ENCODE measurements at places on chromosomes 2 and 18. TPM values are rescaled to one million over a fixed set of nuclear protein-coding genes. Genes with fewer than 3 reads are reported as not detected.

- no peak for DNase-seq
These were observed 82.5 kb upstream of the GAREM1 start for GRCh38 chr18:32553174-32553573.

DNA sequence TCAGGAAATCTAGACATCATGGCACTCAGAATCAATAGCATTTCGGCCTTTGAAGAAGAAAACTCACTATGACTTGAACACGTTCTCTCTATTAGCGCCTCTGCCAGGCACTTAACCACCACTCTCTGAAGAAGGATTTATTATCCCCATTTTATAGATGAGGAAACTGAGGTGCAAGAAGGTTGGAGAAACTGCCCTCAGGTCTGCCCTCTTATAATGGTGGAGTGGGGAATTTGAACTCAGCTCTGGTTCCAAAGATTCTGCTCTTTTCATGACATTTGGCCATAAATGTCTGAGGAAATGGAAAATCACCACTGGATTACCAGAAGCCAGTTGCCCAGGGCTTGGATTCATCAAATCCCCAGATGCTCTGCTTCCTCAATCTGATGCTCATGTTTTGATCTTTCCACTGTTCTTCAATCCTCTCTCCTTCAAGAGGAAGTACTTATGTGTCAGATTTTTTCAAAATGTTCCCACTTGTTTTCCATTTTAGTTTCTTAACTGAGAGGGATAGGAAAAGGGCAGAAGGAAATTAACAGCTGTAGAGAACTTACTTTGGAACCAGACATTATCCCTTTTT, 68.1 kb downstream of the ANTXR1 start:
- no peak for DNase-seq

- peak; percentile 66 for DNase-seq
These were observed 194.1 kb downstream of the CLIP4 start for GRCh38 chr2:29309090-29310029.

GRCh38 chr2:129923265-129924091, 56.0 kb upstream of the RAB6C start:
- peak; percentile 61 for DNase-seq

DNA sequence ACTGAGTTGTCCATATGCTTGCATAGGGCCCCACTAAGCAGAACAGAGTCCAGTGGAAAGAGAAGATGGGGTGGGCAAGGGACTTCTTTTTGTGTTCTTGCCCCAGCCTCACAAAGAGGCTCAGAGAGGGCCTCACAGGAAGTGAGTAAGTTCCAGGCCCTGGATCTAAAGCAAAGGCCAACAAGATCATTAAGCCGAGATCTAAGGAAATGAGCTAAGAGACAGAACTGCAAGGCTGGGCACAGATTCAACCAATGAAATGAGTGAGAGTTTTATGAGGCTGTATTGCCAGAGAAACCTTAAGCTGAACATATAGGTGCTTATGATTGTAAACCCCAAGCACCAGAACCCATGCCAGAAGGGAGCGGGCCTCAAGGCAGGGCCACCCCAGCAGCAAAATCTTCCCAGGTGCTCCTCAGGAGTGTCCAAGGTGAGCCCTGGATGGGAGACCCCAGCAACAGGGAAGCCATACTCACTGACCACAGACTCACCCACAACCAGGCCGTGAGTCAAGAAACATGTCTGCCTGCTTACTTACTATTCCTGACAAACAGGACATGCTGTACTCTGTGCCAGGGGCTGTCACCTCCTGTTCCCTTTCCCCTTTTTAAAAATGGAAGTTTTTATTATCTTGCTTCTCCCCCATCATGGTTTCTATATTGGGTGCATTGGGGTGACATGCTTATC, 40.2 kb downstream of the SLC14A1 start:
- DNase-seq, result no peak

DNA sequence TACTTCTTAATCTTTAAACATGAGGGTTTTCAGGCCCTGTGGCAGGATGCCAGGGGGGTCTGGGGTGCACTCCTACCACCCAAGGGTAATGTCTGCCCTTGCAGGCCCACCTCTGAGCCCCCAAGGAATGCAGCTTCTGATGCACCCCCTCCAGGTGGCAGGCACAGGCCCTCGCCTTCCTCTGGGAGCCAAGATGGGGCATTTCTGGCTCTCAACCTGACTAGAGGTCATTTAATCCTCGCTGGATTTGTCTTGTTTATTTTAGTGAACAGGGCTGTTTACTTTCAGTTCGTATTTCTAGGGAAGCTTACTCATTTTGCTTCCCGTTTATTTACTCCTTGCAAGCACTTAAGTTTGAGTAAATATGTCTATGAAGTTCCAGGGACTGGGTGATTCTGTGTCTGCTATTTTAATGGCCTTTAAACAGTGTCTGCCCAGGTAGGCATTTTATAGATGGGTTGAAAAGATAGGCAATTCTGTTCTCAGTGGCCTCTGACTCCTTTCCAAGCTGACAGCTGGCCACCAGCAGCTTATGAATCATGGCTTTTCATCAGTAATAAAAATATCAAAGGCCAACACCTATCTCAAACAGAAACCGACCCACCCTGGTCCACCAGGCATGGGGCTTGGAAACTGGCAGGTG, 11.1 kb upstream of the DNPEP start:
- no peak for DNase-seq

DNA sequence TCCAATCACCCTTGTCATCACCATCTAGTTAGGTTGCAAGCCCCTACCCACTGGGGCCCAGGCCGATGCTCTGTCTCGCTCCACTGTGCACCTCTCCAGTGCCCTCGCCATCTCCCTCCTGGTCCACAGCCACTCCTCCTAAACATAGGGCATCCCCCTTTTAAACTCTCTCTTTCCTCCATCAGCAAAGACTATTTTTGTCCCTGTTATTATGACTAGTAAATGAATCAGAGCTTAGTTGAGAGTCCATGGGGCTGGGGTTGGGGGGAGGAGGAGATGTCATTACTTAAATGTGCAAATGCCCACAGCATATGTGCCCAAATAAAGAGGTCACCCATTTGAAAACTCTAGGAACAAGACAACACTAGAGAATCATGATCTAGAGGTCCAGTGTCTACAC, 167.4 kb downstream of the TRABD2A start:
- DNase-seq, result no peak

DNA sequence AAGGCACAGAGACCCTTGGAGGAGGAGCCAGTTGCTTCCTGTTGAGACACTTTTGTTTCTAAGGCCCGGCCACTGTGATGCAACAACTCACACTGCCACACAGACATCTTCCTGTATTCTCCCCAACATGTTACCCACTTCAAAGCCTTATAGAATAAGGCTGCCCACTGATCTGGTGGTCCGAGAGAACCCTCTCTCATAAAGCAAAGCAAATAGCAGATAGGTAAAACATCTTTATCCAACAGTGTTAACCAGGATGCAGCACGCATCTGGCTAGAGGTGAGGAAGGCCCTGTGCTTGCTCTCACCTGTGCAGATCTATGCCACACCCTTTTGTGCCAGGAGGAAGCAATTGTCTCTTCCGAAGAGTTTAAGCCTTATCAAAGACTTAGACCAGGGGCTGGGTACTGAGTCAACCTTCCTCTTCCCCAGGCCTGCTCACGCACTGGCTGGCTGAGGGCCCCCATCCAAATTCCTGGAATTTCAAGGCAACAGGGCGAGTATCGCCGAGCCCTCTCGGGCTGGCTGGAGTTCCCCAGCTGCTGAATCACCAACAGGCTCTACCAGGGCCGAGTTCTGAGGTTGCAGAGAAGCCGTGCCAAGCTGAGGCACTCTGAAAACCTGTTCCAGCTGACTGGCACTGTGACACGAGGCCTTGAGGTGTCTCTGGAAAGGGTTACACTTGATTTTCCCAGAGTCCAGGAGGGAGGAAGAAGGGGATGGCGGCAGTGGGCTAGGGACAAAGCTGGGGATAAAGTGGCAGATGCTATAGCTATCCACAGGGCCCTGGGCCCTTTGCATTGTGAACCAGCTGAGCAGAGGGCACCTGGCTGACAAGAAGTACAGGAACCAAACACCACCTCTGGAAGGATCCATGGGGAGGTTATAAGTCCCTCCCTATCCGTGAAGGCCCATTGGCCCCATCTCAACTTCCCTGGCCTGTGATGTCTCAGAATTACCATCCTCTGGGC, 29.3 kb downstream of the TGFA start:
- peak; percentile 56 for DNase-seq

The DYSF gene
- total RNA-seq, result not detected

- DNase-seq, result no peak
These were observed 15.5 kb downstream of the TMEM177 start for GRCh38 chr2:119694470-119694844.

GRCh38 chr18:34529358-34530335, 180.5 kb upstream of the DTNA start:
- DNase-seq, result no peak

Measured in activated CD4-positive, alpha-beta T cell treated with anti-CD3 and anti-CD28 coated beads for 36 hours (primary cell).